ENCODE measurements at places on chromosomes 11 and 22.
A peak's percentile ranks its signal among the peaks of the same experiment; 100 is the strongest.

DNA sequence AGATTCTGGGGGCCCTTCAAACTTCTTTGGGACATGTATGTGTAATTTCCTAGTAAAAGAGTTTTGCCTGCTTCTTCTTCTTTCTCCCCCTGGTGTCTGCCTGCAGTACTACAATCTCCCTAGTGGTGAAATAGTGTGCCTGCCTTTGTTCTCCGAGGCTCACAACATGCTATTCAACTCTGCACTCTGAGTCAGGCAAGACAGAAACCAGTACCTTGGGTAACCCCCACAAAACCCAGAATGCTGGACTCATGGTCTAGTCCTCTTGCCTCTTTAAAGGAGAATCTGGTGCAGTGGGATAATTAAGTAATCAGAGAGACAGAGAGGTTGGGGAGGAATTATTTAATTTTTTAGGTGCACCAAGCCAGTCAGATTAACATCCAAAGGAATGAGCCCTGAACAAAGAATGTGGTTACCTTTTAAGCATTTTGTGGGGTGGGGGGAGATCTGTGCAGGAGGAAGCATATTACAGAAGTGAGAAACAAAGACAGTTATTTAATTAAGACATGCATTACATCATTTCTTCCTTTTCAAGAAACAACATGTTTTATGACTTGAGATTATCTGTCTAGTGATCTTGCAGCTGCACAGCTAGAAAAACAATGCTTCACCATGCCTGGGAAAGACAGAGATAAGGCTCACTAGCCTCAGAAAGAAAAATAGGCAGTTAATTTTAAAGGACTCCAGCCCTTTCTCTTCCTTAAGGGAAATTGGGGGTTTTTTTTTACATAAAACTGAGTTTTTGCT, 11.0 kb upstream of the MS4A6A start:
- DNase-seq, result peak; percentile 77

DNA sequence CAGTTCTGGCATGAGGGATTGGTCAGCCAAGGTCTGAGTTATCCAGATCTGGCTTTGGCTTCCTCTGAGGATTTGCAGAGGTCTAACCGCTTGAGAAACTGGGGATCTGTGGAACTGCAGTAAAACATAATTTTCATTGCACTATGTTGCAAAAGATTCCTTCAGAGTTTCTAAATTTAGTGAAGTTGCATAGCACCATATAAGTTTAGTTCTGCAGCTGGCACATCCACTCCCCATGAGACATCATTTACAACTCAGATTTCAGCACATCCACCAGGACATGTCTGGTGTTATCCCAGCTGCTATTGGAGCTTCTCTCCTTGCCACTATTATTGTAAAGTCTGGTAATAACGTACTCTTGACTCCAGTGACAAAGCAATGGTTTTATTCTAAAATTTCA, 181.5 kb downstream of the CWF19L2 start:
- no peak for DNase-seq

GRCh38 chr22:44765571-44766285, 13.4 kb downstream of the ARHGAP8 start:
- no peak for DNase-seq

DNA sequence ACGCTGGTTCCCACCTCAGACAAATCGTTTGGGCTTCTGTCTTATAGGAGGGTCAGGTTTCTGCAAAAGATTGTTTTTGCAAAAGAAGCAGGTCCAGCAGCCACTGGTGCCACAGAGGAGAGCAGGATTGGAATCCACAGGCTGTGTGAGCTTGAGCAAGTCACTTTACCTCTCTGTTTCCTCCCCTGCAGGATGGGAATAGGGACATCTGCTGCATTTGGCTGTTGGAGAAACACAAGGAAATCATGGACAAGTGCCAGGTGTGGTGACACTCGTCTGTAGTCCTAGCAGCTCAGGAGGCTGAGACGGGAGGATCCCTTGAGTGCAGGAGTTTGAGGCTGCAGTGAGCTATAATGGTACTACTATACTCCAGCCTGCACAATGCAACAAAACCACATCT, 422.6 kb downstream of the MN1 start:
- no peak for DNase-seq

- no peak for DNase-seq
These were observed 30.1 kb upstream of the TP53I11 start for GRCh38 chr11:44980533-44981427.

GRCh38 chr11:102911758-102912481, 37.1 kb upstream of the MMP12 start:
- no peak for DNase-seq

DNA sequence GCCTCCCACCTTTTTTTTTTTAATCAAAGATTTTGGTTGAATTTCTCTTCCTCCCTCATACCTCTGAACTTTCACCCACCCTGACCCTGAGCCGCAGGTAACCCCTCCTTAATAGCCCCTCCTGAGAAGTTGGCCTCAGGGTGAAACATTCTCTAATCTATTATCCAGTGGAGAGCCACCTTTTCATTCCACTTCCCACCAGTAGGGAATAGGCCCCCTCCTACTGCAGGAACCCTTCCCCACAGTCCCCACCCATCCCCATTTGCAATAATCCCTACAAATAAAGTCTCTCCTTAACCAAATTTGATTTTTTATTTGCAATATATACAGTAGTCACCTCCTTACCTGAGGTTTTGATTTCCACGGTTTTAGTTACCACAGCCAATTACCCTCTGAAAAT, 2.1 kb upstream of the SLC35F2 start:
- no peak for DNase-seq

DNA sequence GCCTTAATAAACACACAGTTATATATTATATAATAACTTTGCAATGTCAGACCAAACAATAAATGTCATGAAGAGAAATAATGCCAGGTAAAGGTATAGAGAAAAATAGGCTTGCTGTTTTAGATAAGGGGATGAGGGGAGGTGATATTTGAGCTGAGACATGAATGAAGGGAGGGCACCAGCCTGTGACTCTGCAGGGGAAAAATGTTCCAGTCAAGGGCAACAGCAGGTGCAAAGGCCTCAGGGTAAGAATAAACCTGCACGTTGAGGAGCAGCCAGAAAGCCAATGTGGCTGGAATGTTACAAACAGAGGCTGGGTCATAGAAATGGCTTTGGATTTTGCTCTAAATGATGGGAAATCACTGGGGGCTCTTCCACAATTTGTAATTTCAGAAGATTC, 519.6 kb downstream of the SOX6 start:
- no peak for DNase-seq

GRCh38 chr11:92839450-92839849, 130.0 kb upstream of the MTNR1B start:
- no peak for DNase-seq

GRCh38 chr22:45608763-45609180, 62.9 kb upstream of the ATXN10 start:
- no peak for DNase-seq

DNA sequence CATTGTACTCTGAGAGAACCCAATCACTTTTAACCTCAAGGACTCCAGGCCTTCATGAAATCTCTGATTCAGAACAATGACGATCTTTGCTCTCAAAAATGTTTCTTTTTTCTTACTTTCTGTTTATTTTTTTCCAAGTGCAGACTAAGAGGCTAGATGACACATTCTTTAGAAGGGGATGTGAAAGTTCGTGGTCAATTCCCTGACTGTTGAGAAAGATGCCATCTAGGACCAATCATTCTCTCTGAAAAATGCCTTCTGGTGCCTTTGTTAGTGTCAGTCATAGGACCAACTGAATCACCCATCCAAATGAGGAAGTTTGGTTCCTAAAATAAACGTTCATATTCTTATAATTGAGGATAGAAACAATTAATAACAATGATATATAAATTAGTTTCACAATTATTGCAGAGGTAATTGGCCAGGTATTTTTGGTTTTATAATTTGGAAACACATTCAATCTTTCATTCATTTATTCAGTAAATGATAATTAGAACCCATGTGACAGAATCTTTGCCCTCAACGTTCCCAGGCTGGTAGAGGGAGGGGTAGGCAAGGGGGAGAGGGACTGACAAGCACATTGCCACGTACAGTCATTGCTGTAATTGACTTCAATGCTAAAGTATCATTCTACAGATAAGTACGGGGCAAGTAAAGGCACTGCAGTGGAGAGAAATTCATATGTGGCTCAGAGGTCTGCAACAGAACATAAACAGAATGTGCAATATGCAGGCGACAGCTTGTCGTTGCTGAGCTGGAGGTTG, 333.4 kb upstream of the MPPED2 start:
- no peak for DNase-seq

- no peak for DNase-seq
These were observed 149.3 kb upstream of the B3GAT1 start for GRCh38 chr11:134561331-134561720.

GRCh38 chr11:35338921-35339320, 80.4 kb downstream of the SLC1A2 start:
- DNase-seq, result no peak

GRCh38 chr11:75490221-75491181, 35.2 kb downstream of the GDPD5 start:
- DNase-seq, result no peak

- DNase-seq, result no peak
These were observed 77.3 kb downstream of the CCDC34 start for GRCh38 chr11:27285761-27286160.

DNA sequence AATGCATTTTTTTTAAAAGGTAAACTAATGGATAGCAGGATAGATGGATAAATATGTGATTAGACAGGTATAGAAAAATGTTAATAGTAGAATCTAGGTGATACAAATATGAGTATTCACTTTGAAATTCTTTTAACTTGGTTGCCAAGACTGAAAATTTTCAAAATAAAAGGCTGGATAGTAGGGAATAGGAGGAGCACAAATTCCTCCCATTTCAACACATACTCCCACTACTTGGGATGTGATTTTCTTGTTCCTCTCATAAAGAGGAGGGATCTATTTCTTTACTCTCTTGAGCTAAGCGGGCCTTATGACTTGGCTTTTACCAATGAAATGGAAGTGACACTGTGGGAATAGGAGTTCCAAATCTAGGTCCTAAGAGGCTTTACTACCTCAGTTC, 35.9 kb downstream of the PIK3C2A start:
- no peak for DNase-seq

- no peak for DNase-seq
These were observed 21.2 kb downstream of the UPB1 start for GRCh38 chr22:24516301-24516737.

DNA sequence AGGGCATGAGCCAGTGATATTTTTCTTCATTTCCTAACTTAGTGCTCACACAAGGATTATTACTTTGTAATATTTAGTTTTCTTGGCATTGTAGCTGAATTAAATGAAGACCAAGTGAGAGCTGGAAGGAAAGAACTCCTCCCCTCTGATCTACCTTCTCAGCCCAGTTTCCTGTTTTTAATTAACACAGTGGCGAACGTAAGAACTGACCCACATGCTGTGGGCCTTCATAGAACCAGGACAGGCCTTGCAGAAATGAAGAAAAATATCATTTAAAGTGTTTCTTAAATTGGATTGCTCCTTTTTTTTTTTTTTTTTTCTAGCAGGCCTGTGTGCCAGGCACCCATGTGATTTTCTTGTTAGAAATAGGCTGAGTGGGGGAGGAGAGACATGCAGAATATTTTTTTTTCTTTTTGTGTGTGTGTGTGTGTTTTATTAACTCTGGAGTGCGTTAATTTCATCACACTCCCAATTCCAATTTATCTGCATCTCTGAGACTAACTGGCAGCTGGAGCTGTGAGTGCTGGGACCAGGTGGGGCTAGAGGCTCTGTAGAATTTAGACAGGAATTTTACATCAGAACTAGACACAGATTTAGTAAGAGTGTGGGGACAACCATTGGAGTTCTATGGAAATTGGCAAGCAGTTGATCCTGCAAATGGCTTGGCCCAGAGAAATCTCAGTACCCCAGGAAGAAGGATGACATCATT, 320.5 kb downstream of the DDX10 start:
- DNase-seq, result no peak

GRCh38 chr11:15580056-15580774, 465.5 kb downstream of the INSC start:
- no peak for DNase-seq

GRCh38 chr22:34851918-34852662, 213.9 kb upstream of the ISX start:
- no peak for DNase-seq

- no peak for DNase-seq
These were observed 124.3 kb downstream of the EHF start for GRCh38 chr11:34745195-34745594.

GRCh38 chr22:41339823-41340222, 38.5 kb downstream of the ZC3H7B start:
- DNase-seq, result no peak

DNA sequence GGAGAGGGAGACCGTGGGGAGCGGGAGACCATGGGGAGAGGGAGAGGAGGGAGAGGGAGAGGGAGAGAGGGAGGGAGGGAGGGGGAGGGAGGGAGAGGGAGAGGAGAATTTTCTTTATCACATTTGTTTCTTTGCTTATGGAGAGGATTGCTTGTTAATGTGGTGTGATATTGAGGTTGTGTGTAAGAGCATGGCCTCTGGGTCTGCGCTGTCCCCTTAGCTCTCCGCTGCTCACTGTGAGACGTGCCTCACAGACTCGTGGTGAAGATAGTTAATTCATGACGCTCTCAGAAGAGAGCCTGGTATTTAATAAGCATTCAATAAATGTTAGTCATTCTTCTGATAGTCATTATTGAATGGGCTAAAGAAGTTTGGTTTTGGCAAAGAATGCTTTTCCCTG, 26.2 kb downstream of the PPFIA1 start:
- DNase-seq, result no peak

DNA sequence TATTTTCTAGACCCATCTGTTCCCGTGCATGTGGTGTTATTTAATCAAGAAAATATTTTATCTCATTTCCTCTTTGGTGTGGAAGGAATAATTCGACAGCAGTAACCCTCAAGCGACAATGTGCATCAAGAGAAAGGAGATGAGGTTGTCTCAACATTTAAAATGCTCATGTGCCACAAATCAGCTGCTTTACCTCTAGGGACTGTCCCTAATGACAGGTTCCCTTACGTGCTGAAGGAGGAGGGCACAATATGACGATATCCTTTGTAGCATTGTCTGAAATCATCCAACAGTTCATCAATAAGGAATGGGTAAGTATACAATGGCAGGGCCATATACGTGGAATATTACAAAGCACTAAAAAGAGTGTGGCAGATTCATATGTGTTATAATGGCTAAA, 7.0 kb upstream of the SYN3 start:
- DNase-seq, result no peak

DNA sequence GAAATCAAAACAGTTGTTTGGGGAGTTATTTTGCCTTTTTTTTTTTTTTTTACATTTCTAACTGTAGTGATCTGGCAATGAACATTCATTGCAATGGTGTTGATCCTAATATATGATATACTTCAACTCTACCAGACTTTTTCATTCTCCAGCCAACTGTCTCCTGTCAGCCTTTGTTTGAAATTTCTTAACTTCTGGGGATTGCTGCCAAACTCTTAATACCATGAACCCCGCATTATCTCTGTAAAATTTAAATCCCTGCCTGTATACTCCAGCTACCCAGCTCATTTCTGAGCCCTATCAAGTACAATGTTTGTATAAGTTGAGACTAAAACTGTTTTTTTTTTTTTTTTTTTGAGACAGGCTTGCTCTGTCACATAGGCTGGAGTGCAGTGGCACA, 280.7 kb downstream of the TTC28 start:
- DNase-seq, result no peak

GRCh38 chr11:34341931-34342533, 15.8 kb downstream of the ABTB2 start:
- no peak for DNase-seq

All from stimulated activated CD4-positive, alpha-beta T cell treated with anti-CD3 and anti-CD28 coated beads, Interleukin-15, amount 100 ng/mL, for 24 hours (primary cell).